Ureter (tissue), 1 donor: ENCODE measurements at places on chromosomes 12 and 14. TPM values are rescaled to one million over a fixed set of nuclear protein-coding genes. Genes with fewer than 3 reads are reported as not detected.
A peak's percentile ranks its signal among the peaks of the same experiment; 100 is the strongest.

GPRC5D gene
- 0.47 TPM for total RNA-seq

PLEKHH1 gene
- total RNA-seq = 46.3 TPM

DNA sequence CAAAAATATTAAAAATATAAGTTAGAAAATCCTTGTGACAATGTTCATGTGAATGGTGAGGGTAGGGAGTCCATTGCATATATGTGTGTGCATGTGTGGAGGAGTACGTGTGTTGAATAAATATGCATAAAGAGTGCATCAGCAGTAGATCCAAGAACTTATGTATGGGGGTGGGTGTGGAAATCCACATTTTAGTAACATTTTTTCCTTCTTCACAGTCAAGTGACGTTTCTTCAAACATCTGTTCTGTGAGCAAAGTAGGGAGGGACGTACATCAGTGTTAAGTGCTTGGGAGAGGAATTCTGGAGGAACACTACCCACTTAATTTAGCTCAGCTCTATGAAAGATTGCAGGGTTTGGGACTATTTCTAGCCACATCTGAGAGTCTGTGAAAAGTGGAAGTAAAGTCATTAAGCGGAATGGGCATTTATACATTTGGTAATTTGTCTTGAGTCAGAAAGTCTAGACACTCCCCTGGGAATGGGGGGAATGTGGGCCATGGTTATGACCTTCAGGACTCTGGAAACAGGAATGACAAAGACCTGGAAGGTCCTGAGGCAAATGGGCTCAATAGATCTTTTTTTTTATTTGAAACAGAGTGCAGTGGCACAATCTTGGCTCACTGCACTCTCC lies 156.4 kb upstream of the PLXNC1 start:
- no peak for DNase-seq

DNA sequence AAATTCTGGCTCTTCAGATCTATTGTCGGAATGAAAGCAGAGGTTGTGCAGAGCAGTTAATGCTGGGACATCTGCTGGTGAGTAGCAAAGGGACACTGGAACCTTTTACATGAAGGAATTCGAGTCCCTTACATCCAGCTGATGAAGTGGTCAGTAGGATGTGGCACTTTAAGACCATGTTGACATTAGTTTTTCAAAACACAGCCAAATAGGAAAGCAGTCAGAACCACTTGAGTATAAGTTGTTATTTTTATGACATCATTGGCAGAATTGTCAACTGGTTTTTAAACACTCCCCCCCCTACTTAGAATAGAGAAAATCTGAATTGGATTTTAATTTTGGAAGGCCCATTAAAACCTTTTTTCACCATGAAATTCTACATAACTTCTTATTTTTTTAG lies 46.8 kb upstream of the AMN start:
- no peak for DNase-seq

DNA sequence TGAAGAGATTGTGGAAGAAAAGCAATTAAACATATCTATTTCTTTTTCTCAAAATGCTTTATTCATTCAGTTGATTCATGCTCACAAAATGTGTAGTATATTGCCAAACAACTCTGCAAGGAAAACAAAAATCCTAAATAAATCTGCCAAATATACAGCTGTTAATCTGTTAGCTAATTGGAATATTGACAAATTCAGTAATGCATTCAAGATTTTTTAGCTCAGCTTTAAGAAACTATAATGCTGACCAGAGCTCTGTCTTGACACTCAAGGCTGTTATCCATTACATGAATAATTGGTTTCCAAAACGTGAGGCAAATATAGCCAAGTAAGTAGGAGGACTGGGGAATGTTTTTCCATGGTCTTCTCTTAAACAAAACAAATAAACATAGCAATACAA lies 146.8 kb downstream of the TMTC2 start:
- no peak for DNase-seq

- DNase-seq = no peak
Measured at GRCh38 chr12:90449611-90450010, 505.4 kb downstream of the CCER1 start.

DNA sequence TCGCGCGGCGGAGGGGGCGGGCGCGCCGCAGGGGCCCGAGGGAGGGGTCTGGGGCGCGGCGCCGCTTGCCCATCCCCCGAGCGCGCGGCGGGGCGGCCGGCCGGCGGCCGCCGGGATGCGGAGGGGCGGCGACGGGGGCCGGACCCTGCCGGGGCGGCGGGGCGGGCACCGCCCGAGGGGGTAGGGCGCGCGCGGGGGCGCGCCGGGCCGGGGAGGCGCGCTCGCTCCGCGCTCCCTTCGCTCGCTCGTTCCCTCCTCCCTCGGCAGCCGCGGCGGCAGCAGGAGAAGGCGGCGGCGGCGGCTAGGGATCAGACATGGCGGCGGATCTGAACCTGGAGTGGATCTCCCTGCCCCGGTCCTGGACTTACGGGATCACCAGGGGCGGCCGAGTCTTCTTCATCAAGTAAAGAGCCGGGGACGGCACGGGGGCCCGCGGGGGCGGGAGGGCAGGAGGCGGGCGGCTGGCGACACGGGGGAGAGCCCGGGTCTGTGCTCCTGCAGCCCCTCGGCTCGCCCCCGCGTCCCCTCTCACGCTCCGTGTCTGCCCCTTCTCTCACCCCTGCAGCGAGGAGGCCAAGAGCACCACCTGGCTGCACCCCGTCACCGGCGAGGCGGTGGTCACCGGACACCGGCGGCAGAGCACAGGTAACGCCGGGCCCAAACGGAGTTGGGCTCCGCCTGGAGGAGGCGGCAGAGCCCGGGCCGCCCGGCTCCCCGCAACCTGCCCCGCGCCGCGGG lies at the start of gene PLEKHA5:
TSS of gene PLEKHA5 (plus strand) at position 248 of the 738 bp plus-strand sequence. CDS start at position 315, 67 bp downstream.
- DNase-seq = peak; percentile 74

CRIP2 gene
- 186 TPM for total RNA-seq

TDRD9 gene
- 2.8 TPM for total RNA-seq

KRT83 gene
- not detected for total RNA-seq

DNA sequence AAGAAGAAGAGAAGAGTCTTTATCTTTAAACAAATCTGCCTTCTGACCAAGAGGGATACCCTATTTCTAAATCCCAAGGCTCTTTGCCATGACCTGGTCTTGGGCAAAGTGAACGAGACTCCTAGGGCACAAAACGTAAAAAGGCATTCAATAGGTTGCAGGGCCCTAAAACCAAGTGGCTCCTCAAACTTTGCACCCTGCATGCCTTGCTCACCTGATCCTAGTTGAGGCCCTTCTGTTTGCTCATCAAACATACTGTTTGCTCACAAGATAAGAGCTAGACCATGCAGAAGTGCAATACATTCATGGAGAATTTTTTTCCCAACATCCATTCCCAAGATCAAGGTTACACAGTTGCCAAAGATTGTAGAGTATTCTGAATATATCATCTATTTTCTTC lies 7.9 kb upstream of the PRH1 start:
- no peak for DNase-seq

MAPK1IP1L gene
- total RNA-seq = 94.7 TPM

DNA sequence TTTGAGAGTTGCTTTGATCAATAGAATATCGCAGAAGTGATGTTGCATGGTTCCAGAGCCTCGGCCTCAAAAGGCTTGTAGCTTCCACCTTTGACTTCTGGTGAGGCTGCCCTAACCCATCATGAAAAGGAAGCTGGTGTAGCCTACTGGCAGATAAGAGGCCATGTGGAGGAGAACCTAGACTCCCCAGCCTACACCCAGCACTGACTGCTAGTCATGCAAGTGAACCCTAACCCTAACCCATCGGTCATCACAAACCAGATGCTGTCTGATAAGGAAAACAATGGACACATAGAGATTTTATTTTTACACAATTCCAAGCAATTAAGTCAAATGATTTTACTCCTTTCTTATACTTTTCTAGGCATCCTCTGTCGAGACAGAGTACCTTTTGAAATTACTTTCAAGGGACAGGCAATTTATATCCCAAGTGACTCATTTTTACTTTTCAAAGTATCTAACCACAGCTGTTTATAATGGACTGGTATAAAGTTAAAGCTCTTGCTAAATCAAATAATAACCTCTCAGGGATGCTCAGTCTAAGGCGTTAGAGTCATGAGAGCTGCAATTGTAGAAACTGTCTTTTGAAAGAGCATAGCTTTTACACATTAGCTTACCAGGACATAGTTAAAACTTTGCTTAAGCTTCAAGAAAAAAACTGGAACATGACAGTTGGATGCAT lies 17.6 kb downstream of the PTPRB start:
- DNase-seq = no peak

- no peak for DNase-seq
Measured at GRCh38 chr14:80664576-80664975, 277.0 kb downstream of the CEP128 start.

PRORP gene
- 24.2 TPM for total RNA-seq

GRCh38 chr14:79551523-79551922 lies 659.8 kb downstream of the DIO2 start:
- DNase-seq = no peak

- DNase-seq = no peak
Measured at GRCh38 chr14:104939666-104940410, 15.2 kb downstream of the PLD4 start.

DNA sequence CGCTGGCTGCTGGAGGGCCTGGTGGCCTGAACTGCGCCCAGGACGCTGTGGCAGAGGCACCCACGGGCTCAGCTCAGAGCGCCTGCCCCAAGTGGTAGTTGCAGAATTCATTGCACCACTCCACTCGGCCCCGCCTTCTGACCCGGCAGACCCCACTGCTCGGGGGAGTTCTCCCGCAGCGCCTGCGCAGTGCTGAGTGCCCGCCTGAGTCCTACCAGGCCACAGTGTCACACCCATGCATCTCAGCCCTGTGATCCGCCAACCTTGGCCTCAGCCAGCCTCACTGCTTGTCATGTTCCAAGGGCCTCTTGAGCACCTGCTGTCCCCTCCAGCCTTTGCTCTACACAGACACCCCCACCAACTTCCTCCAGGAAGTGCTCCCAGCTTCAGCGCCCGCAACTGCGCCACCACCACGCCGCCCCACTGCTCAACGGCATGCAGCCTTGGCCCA lies 12.2 kb downstream of the DEGS2 start:
- no peak for DNase-seq

- no peak for DNase-seq
Measured at GRCh38 chr12:19801941-19802340, 362.6 kb downstream of the AEBP2 start.

DNA sequence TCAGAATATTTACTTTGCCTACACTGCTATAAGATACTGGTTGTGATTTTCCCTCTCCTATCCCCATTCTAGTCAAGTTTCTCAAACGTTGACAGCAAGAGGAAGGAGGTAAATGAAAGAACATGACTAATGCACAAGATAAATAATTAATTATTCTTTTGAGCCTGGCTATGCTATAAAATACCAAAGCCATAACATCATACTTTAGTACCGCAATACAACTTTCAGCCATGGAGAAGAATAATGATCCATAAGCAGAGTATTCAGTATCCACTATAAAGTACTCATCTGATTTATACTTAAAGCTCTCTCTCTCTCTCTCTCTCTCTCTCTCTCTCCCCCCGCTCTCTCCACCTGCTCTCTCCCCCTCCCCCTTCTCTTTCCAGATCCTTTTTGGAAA lies 41.3 kb downstream of the TDG start:
- no peak for DNase-seq

REM2 gene
- 0.18 TPM for total RNA-seq

- DNase-seq = no peak
Measured at GRCh38 chr12:6469609-6470374, 685 bp downstream of the VAMP1 start.

DNA sequence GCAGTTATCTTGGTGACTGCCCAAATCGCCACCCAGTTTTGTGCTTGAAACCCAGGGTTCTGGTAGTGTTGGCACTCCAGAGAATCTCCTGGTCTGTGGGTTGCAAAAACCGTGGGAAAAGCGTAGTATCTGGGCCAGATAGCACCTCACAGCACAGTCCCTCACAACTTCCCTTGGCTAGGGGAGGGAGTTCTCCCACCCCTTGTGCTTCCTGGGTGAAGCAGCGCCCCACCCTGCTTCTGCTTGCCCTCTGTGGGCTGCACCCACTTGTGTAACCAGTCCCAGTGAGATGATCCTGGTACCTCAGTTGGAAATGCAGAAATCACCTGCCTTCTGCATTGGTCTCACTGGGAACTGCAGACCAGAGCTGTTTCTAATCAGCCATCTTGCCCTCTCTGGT lies 16.4 kb downstream of the CLEC2D start:
- no peak for DNase-seq

GRCh38 chr12:46298261-46298660 lies 29.4 kb upstream of the SLC38A1 start:
- no peak for DNase-seq

KRT82 gene
- not detected for total RNA-seq

GRCh38 chr14:69863083-69863482 lies 16.1 kb upstream of the SMOC1 start:
- DNase-seq = no peak
